ENCODE measurements at places on chromosomes 2 and 18.

DNA sequence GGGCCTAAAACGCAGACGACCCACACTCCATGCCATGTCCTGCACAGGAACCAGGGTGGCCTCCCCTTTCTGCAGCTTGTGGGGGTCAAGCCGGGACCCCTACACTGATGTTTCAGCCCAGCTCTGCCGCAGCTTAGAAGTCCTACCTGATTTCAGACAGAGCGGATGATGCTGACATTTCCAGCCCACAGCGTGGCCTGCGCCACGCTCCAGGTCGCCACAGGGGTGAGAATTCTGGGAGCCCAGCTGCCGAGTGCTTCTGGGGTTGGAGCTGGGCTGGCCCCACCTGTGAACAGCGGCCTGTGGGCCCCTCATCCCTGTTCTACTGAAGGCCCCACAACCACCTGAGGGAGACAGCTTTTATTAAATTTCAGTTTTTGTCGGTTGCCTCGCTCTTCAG, 77.2 kb downstream of the NFATC1 start:
- no peak for DNase-seq

DNA sequence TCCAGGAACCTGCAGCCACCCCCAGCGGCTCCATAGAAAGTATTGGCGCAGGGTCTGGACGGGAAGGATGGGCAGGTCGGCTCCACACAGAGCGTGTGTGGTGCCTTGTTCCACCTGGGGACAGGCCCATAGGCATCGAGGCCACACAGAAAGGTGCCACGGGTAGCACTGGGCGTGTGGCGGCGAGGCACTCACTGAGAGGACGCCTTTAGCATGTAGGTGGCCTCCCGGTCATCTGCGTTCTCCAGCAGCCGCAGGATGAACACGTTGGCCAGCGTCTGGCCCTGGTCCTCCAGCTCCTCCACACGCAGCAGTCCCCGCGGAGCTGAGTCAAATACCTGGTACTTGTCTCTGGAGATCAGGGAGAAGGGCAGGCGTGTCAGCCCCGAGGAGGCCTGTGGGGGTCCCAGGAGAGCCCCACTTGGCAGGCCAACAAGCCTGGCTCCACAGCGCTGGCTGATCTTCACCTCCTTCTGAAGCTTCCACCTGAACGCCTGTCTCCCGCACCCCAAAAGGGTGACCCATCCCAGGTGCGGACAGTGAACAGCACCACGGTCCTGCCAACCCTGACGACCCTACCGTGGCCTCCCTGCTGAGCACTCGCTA, 13.2 kb downstream of the SNORC start:
- no peak for DNase-seq

DNA sequence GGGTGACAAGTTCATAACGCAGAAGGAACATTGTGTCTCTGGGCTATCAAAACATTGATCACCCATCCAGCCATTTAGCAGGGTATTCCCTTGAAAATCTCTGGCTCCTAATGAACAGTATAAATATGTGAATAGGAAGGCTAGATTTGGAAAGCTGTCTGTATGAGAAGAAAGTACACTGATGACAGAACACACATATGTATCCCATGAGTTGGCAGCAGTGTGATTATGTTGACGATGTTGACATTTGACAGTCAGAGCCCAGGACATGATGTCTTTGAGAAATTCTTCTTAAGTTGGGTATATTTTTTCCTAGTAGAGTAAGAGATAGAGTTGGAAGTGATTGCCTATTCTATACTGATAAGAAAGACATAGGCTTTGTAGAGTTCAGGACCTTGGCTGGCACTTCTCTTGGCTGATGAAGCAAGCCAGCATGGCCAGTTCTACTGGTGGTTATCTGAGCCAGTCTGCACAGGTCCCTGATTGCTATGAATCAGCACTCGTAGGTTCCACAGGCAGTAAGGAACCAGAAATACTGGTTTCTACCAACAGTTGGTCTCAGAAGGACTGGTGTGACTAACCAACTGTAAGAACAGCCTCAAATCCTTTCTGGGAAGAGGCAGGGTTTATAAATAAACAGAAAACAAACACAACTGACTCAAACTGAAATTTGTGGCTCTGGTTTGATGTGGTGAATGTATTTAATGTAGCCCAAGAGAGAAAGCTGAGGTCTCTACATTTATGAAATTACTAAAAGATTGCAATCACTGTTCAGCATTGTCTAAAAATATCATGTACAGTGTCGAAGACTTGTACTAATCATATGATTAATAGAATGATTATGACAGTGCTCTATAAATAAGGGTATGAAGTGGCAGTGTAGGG, 43.9 kb upstream of the RAPH1 start:
- peak; percentile 92 for DNase-seq

GRCh38 chr2:189285962-189286645, 106.5 kb upstream of the COL5A2 start:
- DNase-seq, result no peak

GRCh38 chr2:26838121-26838906, 9.6 kb upstream of the DPYSL5 start:
- no peak for DNase-seq

DNA sequence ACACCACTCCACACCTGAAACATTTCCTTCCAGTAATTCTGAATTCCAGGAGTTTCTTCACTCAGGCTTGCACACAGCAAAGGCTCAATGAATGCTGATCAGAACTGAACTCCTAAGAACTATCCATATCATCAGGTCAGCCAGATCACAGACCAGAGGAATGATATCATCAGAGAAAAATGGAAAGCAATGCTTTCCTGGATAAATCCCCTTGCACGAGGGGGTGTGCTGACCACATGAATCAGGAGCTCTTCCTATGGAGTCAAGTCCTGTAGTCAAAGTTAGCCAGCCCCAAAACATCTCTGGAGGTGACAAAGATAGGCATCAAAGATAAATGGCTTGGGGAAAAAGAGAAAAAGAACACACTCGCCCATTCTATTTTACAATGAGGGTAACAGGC, 83.8 kb upstream of the ACVR2A start:
- DNase-seq, result no peak

DNA sequence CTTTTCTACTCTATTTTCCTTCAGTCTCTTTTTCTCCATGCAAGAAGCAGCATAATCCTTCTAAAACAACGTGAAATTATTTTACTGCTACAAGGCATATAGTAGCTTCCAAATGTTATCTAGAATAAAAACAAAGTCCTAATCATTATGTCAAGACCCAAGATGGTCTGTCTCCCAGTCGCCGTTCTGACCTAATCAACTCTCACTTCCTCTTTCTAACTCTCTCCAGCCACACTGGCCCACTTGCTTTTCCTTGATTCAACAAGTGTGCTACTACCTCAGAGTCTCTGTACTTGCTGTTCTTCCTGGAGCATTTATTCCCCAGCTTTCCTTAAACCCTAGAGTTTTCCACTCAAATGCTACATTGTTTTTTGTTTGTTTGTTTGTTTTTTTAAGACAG, 1491.2 kb downstream of the LRP1B start:
- DNase-seq, result no peak

DNA sequence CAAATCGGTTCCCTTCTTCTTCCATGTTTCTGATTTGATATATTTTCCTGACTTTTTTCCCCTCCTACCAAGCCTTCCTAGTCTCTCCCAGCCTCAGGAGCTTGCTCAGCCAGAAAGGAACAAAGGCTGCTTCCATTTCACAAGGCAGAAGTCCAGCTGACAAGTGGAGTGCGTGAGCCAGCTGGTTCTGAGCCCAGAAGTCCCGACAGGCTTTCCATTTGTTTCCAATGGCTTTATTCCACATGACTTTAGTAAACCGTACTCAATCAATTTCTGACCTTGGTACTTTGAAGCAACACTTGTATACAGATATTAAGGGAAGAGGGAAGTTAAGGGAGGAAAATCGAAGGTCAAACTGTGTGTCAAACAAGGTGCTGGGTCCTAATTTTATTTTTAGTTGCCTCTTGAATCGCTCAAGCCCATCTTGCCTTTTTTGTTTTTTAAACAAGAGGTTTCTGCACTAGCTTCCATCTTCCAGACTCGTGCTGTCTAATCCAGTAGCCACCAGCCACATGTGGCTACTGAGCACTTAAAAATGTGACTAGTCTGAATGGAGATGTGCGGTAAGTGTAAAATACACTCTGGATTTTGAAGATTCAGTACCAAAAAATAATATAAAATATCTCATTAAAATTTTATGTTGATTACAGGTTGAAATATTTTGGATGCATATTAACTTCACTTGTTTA, 36.2 kb downstream of the WIPF1 start:
- DNase-seq, result peak; percentile 87

DNA sequence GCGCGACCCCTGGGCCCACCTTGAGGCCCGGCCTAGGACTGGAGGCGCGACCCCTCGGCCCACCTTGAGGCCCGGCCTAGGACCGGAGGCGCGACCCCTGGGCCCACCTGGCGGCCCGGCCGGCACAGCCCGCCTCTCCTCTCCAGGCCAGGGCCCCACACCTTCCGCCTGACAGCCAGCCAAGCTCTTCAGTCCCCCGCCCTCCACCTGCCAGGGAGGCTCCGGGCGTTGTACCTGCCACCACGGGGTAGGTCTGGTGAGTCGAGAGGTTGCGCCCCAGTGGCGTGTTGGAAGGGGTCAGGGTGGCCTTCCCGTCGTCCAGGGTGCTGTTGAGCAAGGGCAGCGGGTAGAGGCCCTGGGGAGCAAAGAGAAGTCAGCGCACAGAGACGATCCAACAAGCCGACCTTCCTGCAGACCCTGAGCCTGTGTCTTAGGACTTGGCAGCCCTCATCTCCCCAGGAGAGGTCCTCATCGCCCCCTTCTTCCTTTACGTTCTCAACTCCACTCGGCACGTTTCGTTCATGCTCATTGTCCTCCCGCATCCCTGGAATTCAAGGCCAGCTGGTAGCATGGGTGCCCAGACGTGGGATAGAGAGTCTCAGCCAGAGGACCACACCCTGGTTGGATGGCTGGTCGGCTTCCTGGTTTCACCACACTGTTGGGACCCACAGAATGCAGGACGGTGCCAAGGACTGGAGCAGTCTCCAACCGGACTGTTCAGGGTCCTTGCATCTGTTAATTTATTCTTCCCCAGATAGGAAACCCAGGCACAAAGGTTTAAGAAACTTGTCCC, 42.2 kb downstream of the PAX8 start:
- DNase-seq, result no peak

GRCh38 chr2:186424265-186424664, 61.8 kb upstream of the ZC3H15 start:
- no peak for DNase-seq

- no peak for DNase-seq
Observed at GRCh38 chr2:160431441-160431840, 62.2 kb downstream of the RBMS1 start.

DNA sequence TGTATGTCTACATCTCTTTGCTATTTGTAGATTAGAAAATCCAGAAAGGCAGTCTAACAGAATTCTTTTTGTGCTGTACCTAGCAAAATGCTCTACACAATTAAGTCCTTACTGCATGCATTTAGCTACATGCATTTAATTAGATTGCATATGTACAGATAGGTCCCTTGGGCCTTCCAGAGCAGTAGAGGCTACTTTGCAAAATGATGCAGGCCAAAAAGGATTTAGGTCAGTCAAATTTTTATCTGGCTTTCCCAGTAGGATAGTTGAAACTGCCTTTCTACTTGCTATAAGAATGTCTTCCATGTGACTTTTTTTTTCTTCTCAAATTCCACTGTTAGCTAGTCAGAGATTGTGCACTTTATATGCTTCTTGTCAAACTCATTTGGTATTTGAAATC, 19.3 kb downstream of the GALNT13 start:
- no peak for DNase-seq

- DNase-seq, result peak; percentile 39
Observed at GRCh38 chr2:189613077-189613636, 32.6 kb upstream of the SLC40A1 start.

DNA sequence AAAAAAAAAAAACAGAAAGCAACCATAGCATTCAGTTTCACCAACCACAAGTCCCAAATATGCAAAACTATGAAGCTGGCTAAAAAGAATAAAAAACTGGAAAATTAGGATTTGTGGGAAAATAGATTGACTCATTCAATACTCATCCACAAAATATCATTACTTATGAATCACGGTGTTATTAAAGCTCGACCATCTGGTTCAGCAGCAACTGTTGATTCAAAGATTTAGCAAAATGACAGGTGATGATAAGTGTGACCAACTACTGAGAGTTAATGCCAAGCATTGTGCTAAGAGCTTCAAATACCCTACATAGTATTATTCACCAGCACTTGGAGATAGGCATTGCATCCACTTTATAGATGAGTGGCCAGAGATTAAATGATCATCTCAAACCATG, 26.2 kb upstream of the XDH start:
- DNase-seq, result no peak

- no peak for DNase-seq
Observed at GRCh38 chr2:219461669-219462068, 27.0 kb downstream of the SPEG start.

GRCh38 chr2:118250463-118250862, 162.2 kb downstream of the INSIG2 start:
- no peak for DNase-seq

- DNase-seq, result no peak
Observed at GRCh38 chr2:206379266-206379665, 64.1 kb upstream of the ADAM23 start.

DNA sequence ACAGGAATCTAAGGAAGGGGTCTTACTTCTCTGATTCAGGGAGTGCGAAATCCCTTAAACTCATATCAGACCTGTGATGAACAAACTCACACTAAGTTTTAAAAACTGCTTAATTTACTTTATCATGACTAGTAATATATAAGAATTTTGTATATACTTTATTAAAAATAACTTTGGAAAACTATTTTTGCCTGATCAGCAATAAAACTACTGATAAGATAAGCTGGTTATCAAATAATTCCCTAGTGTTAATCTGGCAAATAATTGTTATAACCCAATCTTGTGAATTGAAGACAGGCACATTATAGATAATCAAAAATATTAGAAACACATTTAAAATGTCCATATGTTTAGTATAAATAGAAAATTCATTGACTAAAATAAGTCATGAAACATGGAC, 23.7 kb upstream of the DSC3 start:
- DNase-seq, result no peak

GRCh38 chr2:8053216-8053615, 628.6 kb upstream of the ID2 start:
- DNase-seq, result no peak

GRCh38 chr2:239606741-239607516, 206.1 kb upstream of the HDAC4 start:
- no peak for DNase-seq

- DNase-seq, result no peak
Observed at GRCh38 chr2:159561786-159562185, 54.6 kb downstream of the BAZ2B start.

DNA sequence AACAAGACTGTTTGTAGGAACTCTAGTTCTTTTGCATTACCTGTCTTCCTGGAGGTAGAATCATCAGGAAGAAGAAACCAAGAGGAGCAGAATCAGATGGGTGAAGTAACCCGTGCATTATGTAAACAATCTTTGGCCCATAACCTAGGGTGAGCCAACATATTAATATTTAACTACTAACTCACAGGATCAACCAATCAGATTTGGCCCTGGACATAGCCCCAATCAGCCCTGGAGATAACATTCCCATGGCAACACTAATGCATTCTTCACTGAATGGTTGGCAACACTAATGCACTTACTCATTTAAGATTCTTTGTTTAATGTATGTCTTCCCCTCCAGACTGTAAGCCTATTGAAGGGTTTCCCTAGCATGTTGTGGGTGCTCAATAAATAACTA, 72.0 kb upstream of the CTAGE1 start:
- DNase-seq, result peak; percentile 58

GRCh38 chr18:80200171-80200931, 47.0 kb downstream of the PARD6G start:
- DNase-seq, result no peak

All from mucosa of gallbladder (tissue), 1 donor.